Activated CD8-positive, alpha-beta memory T cell treated with anti-CD3 and anti-CD28 coated beads for 1 hour (primary cell): ENCODE measurements at places on chromosomes 2 and 18.

DNA sequence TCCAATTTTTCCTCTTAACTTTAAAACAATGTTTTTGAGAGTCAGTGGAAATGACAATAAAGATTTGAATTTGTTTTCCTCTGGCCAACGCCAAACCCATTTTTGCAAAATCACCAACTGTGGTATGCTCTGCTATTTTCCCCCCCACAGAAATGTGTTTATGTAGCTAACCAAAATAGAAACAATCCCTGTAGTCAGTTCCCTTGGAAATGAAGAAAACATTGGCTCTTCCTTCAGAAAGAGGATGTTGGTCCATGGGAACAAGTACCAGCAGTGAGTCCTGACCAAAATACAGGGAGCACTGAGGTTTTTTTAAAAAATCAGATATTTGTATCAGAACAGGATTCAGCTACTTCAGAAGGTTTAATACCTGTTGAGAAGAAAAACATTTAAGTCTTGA is 65.3 kb downstream of the SLC40A1 start:
- DNase-seq = no peak

DNA sequence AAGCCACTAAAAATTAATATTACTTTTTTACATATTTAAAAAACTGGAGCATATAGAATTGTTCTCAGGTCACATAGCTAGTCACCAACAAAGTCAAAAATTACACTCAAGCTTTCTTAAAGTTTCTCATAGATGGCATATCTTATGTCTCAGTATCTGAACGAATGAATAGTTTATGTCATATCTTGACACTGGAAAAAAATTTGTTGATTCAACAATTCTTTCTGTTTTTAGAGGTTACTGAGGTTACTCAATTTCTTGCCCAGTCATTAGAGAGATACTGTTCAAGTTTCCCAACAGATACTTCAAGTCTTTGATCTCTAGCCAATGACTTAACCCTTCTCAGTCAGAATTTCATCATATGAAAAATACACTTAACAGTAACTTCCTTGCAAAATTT is 113.1 kb upstream of the XIRP2 start:
- no peak for DNase-seq

DNA sequence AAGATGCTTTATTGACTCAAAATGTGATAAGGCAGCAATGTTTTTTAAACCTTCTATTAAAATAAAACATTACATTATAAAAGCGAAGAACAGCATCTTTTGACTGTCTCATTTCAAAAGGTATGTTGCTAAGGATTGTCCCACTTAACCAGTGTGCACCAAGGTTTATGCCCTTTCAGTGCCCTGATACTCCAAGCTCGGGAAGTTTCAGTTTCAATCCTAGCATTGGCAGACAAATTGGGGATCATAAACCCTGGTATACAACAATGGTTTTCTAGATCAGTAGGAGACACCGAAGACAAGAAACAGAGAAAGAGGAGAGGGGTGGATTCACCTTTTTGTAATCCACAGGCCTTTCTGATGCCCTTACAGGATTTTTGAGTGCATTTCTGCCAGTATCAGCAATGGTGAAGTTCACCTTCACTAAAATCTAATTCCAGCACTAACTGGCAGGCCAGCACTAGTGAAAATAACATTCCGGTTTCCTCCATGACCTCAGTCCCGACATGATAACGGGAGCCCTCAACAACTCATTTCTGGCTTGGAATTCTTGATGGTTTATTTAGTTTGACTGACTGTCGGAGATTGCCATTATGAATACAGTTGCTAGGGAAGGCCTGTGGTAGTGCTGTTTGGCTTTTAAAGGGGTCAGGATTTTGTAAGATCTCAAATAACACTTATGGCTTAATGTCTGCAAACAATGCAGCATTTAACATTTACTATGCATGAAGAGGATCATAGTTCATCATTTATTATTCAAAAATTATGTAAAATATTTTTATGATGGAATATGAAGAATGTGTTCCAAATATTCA is 33.3 kb upstream of the FIGN start:
- DNase-seq = no peak

- DNase-seq = no peak
Measured at GRCh38 chr2:238851761-238852160, 3.9 kb downstream of the TWIST2 start.

GRCh38 chr18:6561862-6562291 is 147.2 kb upstream of the L3MBTL4 start:
- DNase-seq = no peak

- DNase-seq = no peak
Measured at GRCh38 chr2:154189953-154190352, 318.2 kb downstream of the GALNT13 start.

GRCh38 chr2:56130463-56131070 is 53.2 kb upstream of the CCDC85A start:
- DNase-seq = no peak

DNA sequence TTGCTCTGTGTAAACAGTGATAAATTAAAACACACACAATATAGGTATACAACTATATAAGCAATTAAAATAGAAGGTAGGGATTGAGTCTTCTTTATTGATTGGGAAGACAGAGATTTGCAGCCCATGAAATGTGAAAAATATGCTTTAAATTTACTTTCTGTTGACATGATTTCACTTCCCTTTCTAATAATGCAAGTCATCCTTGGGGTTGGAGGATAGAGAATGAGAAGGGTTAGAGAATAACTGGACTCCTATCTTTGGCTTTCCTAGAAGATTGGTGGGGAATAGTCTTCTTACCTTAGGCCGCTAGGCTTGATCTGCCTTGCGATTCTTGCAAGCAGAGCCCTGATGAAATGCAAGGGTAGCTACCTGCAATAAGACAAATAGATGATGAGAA is 339.8 kb downstream of the NYAP2 start:
- no peak for DNase-seq

DNA sequence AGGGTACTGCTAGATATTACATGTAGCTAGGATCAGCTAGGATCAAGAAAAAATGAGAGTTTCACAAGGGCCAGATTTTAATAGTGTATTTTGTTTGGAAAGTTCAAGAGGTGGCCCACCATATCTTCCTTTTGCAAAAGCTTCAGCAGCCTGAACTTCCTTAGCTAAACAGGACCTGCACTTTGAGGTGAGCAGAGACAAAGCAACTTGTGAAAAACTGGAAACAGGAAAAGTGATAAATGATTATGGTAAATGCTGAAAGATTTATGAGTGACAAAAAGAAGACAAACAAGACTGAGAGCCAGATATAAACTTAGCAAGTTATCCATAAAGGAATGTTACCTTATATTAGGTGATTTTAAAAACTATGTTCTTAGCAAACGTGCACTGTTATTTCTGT is 123.6 kb downstream of the ZNF521 start:
- DNase-seq = no peak

DNA sequence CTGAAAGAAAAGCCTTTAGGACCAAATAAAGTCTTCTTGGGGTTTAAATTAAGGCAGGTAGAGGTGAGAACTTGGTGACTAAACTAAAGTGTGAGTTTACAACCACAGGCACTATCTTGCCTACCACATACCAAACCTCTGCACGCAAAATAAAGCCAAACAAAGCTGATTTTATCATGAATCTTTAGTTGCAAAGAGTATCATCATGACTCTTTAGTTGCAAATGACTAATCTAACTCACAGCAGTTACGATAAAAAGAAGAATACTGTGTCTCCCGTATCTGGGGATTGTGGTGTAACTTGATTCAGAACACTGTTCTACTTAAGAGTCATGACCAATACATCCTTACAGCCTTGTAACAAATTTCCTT is 11.2 kb downstream of the CFAP210 start:
- DNase-seq = no peak

DNA sequence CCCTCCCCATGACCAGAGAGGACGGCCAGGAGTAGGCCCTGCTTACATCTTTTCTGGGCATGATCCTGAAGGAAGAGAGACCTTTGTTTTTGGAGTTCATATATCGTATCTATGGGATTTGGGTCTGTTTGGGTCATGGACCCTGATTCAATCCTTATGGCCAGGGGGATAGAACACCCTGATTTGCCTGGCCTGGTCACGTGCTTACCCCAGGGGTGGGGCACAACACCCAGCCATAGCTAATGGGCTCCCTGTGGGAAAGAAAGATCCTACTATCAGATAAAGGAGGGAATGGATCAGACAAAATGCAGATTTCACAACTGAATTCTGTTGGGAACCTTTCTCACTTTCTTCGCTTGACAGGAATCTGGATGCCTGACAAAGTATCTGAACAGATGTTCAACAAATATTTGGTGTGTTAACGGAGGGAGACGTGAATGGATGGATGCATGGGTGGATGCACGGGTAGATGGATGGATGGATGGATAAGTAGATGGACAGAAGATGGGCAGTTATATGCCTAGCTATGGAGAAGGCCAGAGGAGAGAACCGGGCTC is 155.9 kb downstream of the KLHL29 start:
- DNase-seq = no peak

DNA sequence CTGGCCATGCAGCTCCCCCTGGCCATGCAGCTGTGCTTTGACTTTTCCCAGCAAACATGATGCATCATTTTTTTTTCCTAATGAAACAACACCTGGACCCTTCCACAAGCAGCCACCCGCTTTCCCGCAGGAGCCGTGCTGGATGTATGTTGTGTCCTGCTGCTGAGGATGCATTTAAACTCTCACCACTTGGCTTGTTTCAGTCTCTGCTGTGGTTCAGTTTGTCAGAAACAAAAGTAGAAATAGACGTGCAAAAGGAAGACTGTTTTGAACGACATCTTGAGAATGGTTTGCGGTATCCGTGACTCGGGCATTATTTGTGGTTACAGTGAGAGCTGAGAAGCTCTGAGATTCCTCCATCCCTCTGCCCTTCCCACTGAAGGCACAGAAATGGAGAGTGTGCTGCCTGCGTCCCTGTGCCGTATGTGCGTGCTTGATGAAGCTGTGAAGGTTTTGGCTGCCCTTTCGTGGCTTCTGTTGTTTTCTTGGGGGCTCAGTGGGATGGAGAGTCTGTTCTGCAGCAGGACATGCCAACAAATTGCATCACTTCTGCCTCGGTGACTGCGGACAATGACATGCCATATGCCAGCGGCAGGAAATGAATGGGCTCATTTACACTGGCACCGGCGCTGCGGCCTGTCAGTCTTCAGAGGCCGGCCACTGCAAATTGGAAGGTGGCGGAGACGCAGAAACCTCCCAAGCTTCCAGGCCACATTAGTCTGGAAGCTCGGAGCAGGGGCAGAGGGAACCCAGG is 417.7 kb upstream of the SALL3 start:
- no peak for DNase-seq

DNA sequence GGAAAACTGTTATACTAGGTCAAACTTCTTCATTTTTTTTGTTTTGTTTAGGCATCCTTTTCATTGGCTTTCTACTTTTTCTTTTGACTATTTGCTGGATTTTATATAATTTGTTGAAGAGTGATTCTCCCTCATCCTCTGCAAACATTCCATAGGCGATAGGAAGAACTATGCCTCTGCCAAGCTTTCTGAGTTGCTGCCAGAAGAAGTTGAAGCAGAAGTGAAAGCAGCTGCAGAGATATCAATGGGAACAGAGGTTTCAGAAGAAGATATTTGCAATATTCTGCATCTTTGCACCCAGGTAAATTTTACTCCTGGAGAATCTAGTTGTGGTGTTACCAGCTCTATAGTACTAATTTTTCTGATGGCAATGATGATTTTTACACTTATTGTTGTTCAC is 25.4 kb downstream of the NOP58 start:
- DNase-seq = no peak

DNA sequence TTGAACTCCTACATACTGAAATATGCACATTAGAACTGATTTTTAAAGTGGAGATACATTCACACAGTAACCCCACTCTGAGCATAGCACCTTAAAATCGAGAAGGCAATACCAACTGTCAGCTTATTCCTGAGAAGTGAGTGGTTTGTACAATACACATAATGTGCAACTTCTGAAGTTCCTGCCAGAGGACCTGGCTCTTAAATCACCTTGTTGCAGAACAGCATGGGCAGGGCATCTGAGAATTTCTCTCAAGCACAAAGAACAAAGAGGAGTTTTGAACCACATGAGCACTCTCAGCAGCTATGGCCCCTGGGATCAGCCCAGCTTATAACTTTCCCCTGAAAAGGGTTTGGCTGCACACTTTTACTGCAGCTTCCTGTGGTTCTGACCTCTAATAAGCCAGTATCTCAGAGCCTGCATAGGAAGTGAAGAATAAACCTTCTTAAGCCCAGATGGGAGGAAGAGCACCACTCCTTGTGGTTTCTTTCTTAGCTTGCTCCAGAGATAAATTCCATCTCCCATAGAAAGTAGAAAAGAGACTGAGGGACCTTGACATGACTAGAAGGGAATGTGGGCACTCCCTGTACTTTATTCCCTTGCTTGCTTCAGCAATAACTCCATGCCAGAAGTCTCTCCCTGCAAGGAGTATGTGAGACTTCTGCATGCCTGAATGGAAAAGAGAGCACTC is 862.3 kb downstream of the SUCLG1 start:
- no peak for DNase-seq

DNA sequence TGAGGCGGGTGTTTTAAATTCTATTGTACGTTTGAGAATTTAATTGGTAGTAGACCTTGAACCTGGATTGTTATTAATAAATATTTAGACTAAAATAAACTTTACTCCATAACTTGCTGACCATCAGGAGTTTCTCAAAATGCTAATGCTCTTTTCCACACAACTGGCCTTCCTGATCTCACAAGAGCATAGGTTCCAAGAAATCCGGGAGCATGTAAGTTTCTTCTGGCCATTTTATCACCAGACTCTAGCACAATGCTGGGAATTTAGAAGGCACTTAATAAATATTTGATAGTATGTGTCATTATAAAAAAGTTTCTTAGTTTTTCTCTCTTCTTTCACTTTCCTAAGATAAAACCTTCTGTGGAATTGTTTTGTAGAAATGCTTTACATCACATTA is 2047.1 kb downstream of the SUCLG1 start:
- no peak for DNase-seq

DNA sequence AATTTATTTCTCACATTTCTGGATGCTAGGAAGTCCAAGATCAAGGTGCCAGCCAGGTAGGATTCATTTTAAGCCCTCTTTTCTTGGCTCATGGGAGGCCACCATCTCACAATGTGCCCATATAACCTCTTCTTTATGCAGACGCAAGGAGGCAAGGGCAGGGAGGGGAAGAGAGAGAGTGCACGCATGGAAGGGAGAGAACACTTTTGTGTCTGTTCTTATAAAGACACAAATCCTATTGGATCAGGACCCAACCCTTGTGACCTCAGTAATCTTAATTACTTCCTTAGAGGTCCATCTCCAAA is 32.5 kb downstream of the CMPK2 start:
- no peak for DNase-seq

- no peak for DNase-seq
Measured at GRCh38 chr18:29147944-29148343, 971.0 kb upstream of the CDH2 start.

DNA sequence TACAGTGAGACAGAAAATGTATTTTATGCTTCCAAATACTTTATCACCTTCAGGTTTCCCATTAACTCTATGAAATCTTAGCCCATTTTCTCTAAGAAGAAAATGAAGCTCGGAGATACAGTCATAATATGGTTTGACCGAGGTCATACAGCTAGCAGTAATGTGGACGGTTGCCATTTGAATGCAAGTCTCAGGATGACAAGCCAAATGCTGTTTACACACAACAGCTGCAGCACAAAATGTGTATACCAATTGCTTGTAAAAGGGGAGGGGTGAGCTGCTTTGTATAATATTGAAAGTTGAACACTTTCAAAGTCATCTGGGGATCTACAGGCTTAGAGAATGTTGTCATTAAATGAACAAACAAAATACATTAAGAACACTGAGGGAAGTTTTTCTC is 93.8 kb upstream of the FSIP2 start:
- DNase-seq = no peak

- no peak for DNase-seq
Measured at GRCh38 chr2:105384216-105384615, 14.6 kb downstream of the FHL2 start.
